Left cardiac atrium (tissue), 4 donors: ENCODE measurements at places on chromosomes 5 and 9.

GRCh38 chr5:6455571-6456200, 7.0 kb downstream of the UBE2QL1 start:
- no peak for DNase-seq

GRCh38 chr9:131554843-131555351, 9.6 kb downstream of the PRRT1B start:
- DNase-seq = no peak

DNA sequence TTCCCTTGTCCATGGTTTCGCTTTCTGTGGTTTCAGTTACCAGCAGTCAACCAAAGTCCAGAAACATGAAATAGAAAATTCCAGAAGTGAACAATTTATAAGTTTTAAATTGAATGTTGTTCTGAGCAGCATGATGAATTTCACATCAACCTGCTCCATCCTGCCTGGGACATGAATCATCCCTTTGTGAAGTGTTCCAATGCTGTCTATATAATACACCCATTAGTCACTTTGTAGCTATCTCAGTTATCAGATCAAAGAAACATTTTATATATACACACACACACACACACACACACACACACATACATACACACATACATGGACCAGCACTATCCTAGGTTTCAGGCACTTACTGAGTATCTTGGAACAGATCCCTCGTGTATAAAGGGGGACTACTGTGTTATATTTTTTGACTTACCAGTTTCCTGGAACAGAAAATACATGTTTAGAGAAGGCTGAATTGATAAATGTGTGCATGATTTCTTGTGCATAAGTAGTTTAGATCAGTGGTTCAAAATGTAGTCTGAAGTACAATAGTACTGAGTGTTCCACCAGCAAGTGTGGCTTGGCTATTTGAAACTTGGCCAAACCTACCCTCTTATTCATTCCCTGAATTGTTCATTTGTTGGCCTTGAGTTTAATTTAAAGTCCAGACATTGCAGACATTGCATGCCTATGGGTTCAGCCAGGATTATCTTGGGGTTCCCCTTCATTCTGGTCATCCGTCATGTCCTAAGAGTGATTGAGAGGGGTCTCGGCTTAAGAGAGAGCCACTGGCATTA, 510.0 kb downstream of the GADD45G start:
- no peak for DNase-seq

DNA sequence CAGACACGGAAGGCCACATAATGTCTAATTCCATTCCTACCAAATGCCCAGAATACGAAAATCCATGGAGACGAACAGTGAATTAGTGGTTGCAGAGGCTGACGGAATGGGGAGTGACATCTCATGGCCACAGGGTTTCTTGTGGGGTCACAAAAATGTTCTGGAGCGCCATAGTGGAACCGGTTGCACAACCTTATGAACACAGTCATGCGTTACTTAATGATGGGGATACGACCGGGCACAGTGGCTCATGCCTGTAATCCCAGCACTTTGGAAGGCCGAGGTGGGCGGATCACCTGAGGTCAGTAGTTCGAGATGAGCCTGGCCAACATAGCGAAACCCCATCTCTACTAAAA, 26.0 kb upstream of the TTLL11 start:
- DNase-seq = no peak

DNA sequence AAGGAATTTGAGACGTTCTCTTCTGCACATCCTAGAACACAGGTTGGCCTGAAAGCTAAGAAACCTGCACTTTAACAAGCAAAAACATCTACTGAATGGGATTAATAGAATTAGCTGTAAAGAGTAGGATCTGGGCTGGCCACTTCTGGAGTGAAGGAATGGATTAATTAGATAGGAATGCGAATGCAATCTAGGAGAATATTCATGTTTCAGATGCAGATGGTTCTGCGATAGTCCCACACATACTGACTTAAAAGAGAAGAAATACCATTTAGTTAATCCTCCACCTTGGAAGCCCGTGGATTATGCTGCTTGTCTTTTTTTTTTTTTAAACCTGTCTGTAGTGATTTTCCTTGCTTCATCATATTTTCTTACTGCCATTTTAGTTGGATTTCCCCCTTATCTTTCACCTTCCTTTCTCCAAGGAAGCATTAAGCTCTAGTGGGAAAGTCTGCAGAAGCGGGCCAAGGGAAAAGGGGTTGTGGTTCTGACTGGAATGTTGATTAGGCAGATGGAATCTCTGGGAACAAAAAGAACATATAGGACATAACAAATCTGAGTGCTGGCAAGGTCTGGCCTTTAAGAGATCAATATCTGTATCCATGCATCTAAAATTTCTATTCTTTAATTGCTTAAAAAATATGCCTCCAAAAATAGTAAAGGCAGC, 152.4 kb downstream of the ALDH1A1 start:
- no peak for DNase-seq

DNA sequence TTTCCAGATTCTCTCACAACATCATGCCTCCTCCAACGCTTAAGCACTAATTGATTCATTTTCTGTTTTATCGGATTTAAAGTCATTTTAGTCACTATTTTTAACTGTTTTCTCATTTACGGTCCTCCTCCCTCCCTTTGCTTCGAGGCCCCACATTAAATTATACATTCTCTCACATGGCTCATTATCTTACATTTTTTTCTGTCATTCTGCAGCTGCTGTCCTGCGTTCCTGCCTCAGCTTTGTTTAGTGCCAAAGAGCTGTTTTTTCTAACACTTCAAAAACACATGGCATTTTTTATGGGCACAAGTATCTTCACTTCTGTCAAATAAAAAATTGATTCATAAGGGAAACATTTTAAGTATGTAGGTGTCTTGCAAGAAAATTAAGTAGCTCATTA, 130.1 kb upstream of the FST start:
- no peak for DNase-seq

- DNase-seq = peak; percentile 72
These were observed 21.3 kb downstream of the NREP start for GRCh38 chr5:111735583-111736270.

GRCh38 chr9:68706363-68707201, 1.5 kb downstream of the PIP5K1B start:
- no peak for DNase-seq

GRCh38 chr9:121326130-121326838, 43.8 kb downstream of the STOM start:
- DNase-seq = peak; percentile 95

DNA sequence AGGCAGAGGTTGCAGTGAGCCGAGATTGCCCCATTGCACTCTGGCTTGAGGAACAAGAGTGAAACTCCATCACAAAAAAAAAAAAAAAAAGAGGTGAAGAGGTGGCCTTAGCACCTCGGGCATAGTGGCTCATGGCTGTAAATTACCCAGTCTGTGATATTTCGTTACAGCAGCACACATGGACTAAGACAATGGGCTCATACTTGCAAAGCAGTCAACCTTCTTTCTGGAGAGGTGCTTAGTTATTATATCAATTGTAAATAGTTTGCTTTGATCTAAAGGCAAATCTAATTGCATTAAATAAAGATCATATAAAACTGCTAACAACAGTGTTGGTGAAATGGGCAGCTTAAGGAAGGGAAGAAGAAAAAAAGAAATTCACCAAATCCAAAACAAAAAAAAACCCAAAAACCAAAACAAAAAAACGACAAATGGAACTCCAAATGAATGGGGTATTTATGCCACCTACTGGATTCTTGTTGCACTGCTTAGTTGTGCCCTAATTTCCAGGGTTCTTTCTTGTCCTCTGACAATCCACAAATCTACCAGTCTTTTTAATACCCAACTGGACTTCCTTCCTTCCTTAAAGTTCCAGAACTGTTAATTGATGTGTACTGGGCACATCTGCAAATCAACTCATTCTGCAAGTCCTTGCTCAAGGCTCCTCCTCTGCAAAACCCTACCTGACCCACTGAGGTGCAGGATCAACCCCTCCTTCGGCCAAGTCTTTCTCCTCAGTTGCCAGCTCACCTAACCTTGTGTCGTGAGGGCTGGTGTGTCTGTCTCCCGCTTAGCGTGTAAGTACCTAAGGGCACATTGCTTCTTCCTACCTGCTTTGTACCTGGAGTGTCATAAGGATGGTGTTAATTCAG, 35.0 kb upstream of the DMRT1 start:
- no peak for DNase-seq

- DNase-seq = no peak
These were observed 62.8 kb downstream of the SHOC1 start for GRCh38 chr9:111731928-111732327.

- DNase-seq = no peak
These were observed 776.6 kb upstream of the CDH9 start for GRCh38 chr5:27814983-27815382.

GRCh38 chr5:52554293-52554692, 233.4 kb upstream of the ITGA1 start:
- no peak for DNase-seq

DNA sequence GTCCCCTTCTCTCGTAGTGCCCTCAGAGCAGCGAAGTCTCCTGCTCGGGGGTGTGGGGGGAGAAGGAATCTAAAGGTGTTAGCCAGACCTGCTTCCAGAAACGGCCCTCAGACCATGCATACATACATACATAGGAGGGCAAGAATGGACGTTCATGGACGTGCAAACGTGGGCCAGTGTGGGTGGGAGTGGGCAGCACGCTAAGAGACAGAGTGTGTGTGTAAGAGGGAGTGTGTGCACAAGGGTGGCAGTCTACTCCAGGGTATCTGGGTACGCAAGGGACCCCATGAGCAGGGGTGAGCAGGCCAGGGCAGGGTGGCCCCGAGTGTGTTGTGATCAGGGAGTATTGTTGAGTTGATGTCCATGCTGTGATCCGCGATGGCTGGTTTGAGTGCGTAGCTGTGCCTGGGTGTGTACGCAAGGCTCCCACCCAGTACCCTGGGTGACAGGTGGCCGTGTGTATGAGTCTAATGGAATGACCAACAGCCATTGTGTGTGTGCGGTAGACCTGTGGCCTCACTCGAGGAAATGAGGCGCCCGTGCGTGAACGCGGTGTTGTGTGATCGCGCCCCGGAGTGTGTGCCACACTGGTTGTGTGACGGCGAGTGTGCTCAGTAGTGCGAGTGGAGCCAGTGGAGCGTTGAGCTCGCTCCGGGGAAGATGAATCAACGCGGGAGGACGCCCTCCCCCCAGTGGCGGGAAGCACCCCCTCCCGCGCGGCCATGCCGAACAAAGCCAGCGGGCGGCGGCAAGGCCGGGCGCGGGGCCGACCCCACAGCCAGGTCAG, 826 bp downstream of the GPRIN1 start:
- DNase-seq = no peak

DNA sequence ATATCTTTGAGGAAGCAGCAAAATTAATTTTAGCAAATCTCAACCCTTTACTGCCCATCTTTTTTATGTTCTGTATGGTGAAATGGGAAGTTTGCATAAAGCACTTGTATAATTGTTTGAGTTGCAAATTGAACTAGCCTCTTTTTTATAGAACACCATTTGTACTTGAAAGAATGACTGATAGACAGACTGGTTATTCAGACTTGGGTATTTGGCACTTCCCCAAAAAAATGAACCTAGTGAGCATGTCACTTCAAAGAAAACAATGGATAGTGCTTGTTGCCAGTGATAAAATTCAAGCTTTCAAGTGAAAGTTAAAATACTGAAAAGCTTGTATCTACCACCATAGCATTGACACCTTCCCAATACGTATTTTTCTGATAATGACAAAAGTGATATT, 115.8 kb downstream of the ERCC6L2 start:
- no peak for DNase-seq

GRCh38 chr9:123070198-123070597, 36.7 kb downstream of the GPR21 start:
- DNase-seq = no peak

DNA sequence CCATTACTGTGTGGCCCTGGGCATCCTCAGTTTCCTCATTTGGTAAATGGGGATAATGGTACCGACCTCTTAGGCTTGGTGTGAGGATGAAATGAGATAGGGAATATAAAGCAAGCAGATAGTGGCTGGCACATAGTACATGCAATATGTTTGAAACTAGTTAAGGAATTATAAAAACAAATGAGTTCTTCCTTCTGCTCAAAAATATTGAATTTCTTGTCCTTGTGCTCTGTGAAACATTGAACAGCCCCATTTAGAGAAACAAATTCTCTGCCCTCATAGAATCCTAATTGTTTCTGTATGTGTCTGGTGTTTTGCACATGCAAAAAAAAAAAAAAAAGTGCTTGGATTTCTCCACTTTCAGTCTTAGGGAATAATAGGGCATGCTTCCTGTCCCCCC, 39.7 kb downstream of the PTCD2 start:
- no peak for DNase-seq

- DNase-seq = no peak
These were observed 66.7 kb downstream of the SVEP1 start for GRCh38 chr9:110512817-110513216.

DNA sequence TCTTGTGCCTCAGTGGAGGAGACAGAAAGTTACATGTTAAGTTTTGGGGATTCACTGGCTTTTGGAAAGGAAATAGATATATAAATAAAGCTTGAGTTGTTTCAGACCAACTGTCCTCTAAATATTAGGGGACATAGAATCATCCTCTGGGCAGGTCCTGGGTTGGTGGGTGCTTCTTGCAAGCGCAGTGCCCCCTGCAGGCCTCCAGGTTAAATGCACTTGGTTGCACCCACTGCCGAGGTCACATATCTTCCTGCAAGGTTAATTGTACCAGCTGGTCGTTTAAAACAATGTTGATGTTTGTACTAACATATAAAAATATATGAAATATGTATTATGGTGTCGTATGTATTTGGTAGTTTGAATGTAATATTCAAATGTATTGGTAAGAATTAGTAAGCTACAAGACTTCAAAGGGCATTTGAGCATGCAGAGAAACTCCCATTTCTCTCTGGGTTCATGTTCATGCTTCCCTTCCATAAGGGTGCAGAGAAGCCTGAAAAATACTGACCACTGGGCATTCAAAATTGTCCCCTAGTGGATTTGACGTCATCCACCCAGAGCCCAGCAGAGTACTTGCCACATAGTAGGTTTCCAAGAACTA, 87.0 kb downstream of the ZNF618 start:
- peak; percentile 36 for DNase-seq

DNA sequence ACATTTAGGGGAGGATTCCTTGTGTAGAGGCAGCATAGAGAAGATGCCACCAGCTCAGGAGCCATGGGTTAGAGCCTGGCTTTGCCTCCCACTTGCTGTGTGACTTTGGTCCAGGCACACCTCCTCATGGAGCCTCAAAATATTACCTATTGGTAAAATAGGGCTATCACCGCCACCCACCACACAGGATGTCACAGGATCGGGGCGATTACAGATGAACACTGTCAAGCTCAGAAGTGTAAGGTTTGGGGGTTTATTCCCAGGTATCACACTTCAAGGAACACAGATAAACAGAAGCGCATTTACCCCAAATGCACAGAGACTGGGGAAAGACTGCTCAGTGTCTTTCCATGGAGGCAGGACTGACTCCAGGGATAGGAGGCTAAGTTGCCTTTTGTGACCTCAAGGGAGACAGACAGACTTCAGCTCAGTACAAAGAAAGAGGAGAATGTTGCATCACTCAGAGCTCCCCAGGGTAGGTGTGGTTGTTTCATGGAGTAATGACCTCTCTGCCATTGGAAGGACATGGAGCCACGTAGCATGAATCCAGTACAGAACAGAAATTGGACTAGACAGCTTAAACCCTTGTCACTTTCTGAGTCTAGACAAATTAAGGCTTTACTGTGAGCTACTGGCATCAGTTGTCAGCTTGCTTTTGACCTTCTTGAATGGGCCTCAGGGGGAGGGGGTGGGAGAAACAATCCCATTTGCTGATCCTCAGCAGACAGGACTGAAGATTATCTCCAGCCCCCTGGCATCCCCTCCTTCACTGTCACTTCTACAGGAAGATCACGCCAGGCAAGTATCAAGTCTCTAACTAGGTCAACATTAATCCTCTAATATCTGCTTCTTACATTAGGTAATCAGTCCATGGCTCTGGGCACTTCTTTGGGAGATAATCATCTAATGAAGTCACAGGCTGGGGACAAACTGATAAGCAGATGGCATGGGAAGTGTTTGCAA, 6.5 kb downstream of the TRAF1 start:
- no peak for DNase-seq

- DNase-seq = no peak
These were observed 8.4 kb downstream of the CNOT8 start for GRCh38 chr5:154866841-154867240.
